ENCODE measurements at places on chromosomes 12 and 14. TPM values are rescaled to one million over a fixed set of nuclear protein-coding genes. Genes with fewer than 3 reads are reported as not detected.

DNA sequence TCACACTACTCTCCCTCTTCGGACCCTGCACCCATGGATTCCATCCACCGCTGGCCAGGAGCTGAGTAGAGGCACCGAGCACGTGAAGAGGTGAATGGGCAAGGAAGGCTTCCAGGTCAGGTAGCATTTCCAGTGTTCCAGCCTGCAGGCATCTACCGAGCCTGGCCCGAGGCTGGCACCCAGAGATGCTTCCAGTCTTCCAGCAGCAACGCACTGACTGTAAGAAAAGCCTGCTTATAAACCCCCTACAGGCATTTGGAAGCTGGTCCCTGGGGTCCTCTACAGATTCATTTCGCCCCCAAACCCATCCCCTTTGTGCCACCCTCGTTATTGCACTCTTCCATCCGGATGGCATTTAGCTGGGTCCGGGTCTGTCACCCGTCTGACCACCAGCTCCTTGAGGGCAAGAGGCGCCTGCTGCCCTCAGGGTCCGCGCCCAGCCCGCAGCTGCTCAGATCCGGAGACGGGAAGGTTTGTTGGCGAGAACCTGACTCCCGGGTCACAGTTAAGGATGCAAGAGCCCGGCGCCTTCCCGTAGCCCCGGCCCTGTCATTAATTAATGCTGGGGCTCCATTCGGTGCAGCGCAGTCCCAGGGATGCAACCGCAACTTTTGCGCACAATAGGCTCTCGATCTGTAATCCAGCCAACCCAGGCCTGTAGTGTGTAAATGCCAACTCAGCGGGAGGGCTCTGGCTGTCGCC lies 614 bp upstream of the MARK3 start:
- no peak for DNase-seq
- H3K4me3 ChIP-seq = peak overlapping the region; percentile 94
- H3K36me3 ChIP-seq = no peaks in the 10 kb centered on the region
- H3K4me1 ChIP-seq = peaks cover 25% of the 10 kb centered on the region
- H3K27me3 ChIP-seq = no peaks in the 10 kb centered on the region
- H3K27ac ChIP-seq = peak overlapping the region; percentile 99

GRCh38 chr14:44940944-44941343 lies 20.8 kb downstream of the KLHL28 start:
- H3K36me3 ChIP-seq = peaks cover 18% of the 10 kb centered on the region
- DNase-seq = no peak
- H3K4me3 ChIP-seq = no peak overlapping the region
- H3K27me3 ChIP-seq = no peaks in the 10 kb centered on the region

GRCh38 chr12:52522346-52523011 lies 2.3 kb upstream of the KRT5 start:
- H3K36me3 ChIP-seq = no peaks in the 10 kb centered on the region
- peak; percentile 54 for DNase-seq
- no peak overlapping the region for H3K4me3 ChIP-seq
- no peaks in the 10 kb centered on the region for H3K27me3 ChIP-seq

DNA sequence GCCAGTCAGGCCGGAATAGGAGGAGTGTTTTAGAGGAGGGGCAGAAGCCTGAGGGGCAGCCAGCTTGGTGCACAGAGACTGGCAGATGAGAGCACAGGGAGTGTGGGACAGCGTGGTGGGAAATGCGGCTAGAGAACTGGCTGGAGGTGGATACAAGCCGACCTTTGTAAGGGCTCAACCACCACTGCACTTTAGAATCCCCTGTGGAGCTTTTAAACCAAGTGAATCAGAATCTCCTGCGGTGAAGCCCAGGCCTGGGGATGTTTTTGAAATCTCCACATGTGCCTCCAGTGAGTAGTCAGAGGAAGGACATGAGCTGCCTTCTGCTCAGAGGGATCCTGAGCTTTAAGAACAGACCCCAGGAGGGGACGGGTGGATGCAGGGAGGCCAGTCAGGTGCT lies 10.9 kb upstream of the PCED1B start:
- no peaks in the 10 kb centered on the region for H3K36me3 ChIP-seq
- H3K4me1 ChIP-seq = peaks cover 19% of the 10 kb centered on the region
- DNase-seq = no peak
- no peaks in the 10 kb centered on the region for H3K27me3 ChIP-seq
- H3K27ac ChIP-seq = peak overlapping the region; percentile 36

GRCh38 chr12:25940886-25941285 lies 17.6 kb upstream of the RASSF8 start:
- H3K27me3 ChIP-seq = no peaks in the 10 kb centered on the region
- DNase-seq = no peak
- no peak overlapping the region for H3K27ac ChIP-seq

- DNase-seq = no peak
- peaks cover 3% of the 10 kb centered on the region for H3K4me1 ChIP-seq
- no peaks in the 10 kb centered on the region for H3K36me3 ChIP-seq
- no peak overlapping the region for H3K27ac ChIP-seq
- H3K27me3 ChIP-seq = no peaks in the 10 kb centered on the region
- no peak overlapping the region for H3K4me3 ChIP-seq
Observed at GRCh38 chr14:72515779-72516770, 377.8 kb downstream of the DPF3 start.

GRCh38 chr12:106113042-106113441 lies 25.7 kb downstream of the NUAK1 start:
- no peak for DNase-seq
- no peaks in the 10 kb centered on the region for H3K27me3 ChIP-seq
- peak overlapping the region; percentile 91 for H3K27ac ChIP-seq
- H3K4me1 ChIP-seq = peaks cover 23% of the 10 kb centered on the region

TBX5 gene
- not detected for total RNA-seq

CFAP54 gene
- not detected for total RNA-seq

CRIP2 gene
- total RNA-seq = 665 TPM

POU6F1 gene
- 24.7 TPM for total RNA-seq

Data from ascending aorta (tissue), 2 donors.